ENCODE measurements at places on chromosomes 16 and 17. TPM values are rescaled to one million over a fixed set of nuclear protein-coding genes. Genes with fewer than 3 reads are reported as not detected.

Gene ZDHHC1
- total RNA-seq = 1.0 TPM

Gene OR1F1
- total RNA-seq = not detected

Gene CCL1
- total RNA-seq = not detected

Gene TMEM88
- total RNA-seq = 3.2 TPM

Gene C16orf54
- total RNA-seq = not detected

Gene CHRNE
- not detected for total RNA-seq

Gene ADAP2
- 1.8 TPM for total RNA-seq

Gene AKAP1
- total RNA-seq = 87.1 TPM

Gene LRRC46
- 1.4 TPM for total RNA-seq

Gene MEIOC
- not detected for total RNA-seq

Gene KCNJ16
- total RNA-seq = 9.3 TPM

Measured in Caco-2 (cell line).